Calu3 (cell line): ENCODE measurements at places on chromosomes 5 and 9. TPM values are rescaled to one million over a fixed set of nuclear protein-coding genes. Genes with fewer than 3 reads are reported as not detected.
A peak's percentile ranks its signal among the peaks of the same experiment; 100 is the strongest.

SPATA31A3 gene
- not detected in 2 replicates for total RNA-seq

C9orf50 gene
- total RNA-seq, result not detected in 2 replicates

CFAP77 gene
- not detected in 2 replicates for total RNA-seq

CNTNAP3 gene
- total RNA-seq, result 6.3 and 9.3 TPM in 2 replicates

PCDHB3 gene
- 0.09 and 0.10 TPM in 2 replicates for total RNA-seq

ENTPD2 gene
- total RNA-seq, result 3.8 and 5.8 TPM in 2 replicates

GLRA1 gene
- total RNA-seq, result not detected in 2 replicates

INSL4 gene
- total RNA-seq, result 0.44 and 0.54 TPM in 2 replicates

DNA sequence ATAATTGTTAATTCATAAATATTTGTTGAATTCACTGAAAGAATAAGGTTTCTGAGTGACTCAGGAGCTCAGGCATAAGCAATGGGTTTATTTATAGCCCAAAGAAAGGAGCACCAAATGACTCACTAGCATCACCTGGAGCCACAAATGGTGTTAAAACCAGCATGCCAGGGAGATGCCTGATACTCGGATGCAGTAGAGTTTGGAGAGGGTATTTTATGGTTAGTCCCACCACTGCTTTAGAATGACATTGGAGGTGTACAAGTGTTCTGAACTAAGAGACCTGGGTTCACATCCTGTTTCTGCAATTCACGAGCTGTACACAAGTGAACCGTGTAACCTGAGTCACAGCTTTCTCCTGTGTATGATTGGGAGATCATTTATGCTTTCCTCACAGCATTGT lies 25.2 kb downstream of the CCL28 start:
- peak; percentile 7 for DNase-seq
- H3K27me3 ChIP-seq, result no peaks in the 10 kb centered on the region
- no peak overlapping the region for H3K27ac ChIP-seq
- no peak overlapping the region for H3K4me3 ChIP-seq

- H3K4me1 ChIP-seq, result peaks cover 33% of the 10 kb centered on the region
- peaks cover 72% of the 10 kb centered on the region for H3K27me3 ChIP-seq
- H3K4me3 ChIP-seq, result no peak overlapping the region
- DNase-seq, result peak; percentile 76
- H3K27ac ChIP-seq, result no peak overlapping the region
- no peaks in the 10 kb centered on the region for H3K36me3 ChIP-seq
Observed at GRCh38 chr5:174323878-174324281, 278.4 kb downstream of the NSG2 start.

DNA sequence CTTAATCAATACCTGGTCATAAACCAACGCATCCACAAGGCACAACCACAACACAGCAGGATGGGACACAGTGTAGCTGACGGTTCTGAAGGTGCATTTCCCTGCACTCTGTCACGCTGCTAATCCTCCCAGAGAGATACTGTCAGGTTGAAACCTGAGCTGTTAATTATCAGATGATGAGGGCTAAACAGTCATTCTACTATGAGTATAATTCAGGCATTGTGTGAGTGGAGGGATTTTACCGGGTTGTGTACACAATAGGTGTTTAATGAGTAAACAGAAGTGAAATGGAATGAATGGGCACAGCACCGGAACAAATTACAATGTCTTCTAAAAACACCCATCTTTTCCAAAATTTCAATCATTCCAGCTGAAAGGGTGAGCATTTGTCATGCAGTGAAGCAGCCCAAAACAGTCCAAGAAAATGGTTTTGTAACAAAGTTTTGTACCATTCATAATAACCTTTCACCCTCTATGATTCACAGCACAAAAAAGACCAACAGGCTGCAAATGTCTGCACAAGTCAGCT lies 71.5 kb downstream of the ABCA1 start:
- H3K27me3 ChIP-seq, result no peaks in the 10 kb centered on the region
- peaks cover 29% of the 10 kb centered on the region for H3K4me1 ChIP-seq
- H3K4me3 ChIP-seq, result no peak overlapping the region

DNA sequence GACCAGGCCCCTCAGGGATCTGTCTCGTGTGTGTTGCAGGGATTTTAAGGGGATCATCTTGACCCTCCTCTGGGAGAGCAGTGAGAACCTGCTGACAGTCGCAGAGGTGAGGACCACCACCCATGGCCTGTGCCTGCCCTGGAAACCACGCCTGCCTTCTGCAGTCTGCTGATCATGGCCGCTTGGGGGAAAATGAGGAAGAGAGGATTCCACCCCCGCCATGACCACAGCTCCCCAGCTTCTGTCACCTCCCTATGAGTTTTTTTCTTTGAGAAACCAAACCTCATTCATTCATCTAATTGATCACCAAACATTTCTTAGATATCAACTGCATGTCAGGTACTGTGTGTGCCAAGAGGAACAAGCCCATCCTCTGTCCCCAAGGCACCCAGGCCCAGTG lies 46.3 kb upstream of the TDRD7 start:
- no peaks in the 10 kb centered on the region for H3K27me3 ChIP-seq
- H3K4me1 ChIP-seq, result no peaks in the 10 kb centered on the region
- H3K27ac ChIP-seq, result no peak overlapping the region
- H3K36me3 ChIP-seq, result peaks cover 2% of the 10 kb centered on the region

- peaks cover 18% of the 10 kb centered on the region for H3K4me1 ChIP-seq
- no peak overlapping the region for H3K27ac ChIP-seq
- no peak for DNase-seq
- no peaks in the 10 kb centered on the region for H3K27me3 ChIP-seq
- no peaks in the 10 kb centered on the region for H3K36me3 ChIP-seq
Observed at GRCh38 chr9:108544866-108545265, 310.9 kb downstream of the ACTL7B start.

GRCh38 chr9:96494215-96494800 lies 44.3 kb downstream of the HABP4 start:
- DNase-seq, result no peak
- H3K4me3 ChIP-seq, result no peak overlapping the region
- no peak overlapping the region for H3K27ac ChIP-seq
- H3K36me3 ChIP-seq, result peaks cover 19% of the 10 kb centered on the region
- H3K27me3 ChIP-seq, result no peaks in the 10 kb centered on the region
- no peaks in the 10 kb centered on the region for H3K4me1 ChIP-seq

DNA sequence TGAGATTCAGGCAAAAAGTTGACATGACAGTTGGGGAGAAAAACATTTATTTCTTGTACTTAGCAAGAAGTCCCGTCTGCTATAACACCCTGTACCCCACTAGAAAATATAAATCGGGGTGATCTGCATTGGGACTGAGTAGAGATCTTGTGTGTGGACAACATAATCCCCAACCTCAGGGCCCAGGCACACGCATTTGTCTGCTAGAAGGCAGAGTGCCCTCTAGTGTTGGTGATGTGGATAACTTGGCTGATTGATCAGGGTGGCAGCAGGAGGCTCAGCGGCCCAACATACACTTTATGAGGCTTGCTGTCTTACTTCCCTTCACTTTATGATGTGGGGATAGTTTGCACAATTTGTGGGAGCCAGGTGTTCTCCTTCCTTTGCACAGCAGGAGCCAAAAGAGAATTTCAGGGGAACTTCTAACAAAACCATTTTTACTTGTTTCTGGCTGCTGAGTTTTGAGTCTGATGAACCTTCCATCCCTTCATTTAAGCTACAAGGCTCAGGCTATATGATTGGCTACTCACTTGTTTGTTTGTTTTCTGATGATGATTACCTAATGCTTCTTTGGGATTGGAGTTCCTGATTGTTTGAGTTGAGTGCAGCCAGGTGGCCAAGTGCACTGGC lies 263.2 kb downstream of the DMAC1 start:
- H3K27ac ChIP-seq, result no peak overlapping the region
- no peak overlapping the region for H3K4me3 ChIP-seq
- H3K4me1 ChIP-seq, result no peaks in the 10 kb centered on the region
- peaks cover 50% of the 10 kb centered on the region for H3K27me3 ChIP-seq

DNA sequence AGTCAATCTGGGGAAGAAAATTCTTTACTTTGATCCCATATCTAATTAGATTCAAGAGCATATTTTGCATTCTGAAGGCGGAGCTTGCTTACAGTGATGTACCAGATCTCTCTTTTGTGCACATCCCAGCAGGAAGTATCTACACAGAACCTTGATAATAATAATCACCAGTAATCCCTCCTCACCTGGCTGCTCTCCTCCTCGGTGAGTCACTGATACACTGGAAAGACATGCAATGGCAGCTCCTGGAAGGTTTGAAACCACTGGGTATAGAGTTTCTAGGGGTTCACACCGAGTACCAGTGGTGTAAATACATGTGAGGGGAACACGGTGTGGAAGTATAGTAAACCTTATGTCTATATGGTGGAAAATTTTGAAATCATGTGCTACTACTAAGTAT lies 205.5 kb upstream of the TARS1 start:
- no peak overlapping the region for H3K27ac ChIP-seq
- no peaks in the 10 kb centered on the region for H3K36me3 ChIP-seq
- no peaks in the 10 kb centered on the region for H3K4me1 ChIP-seq
- H3K27me3 ChIP-seq, result no peaks in the 10 kb centered on the region
- no peak for DNase-seq
- H3K4me3 ChIP-seq, result no peak overlapping the region

DNA sequence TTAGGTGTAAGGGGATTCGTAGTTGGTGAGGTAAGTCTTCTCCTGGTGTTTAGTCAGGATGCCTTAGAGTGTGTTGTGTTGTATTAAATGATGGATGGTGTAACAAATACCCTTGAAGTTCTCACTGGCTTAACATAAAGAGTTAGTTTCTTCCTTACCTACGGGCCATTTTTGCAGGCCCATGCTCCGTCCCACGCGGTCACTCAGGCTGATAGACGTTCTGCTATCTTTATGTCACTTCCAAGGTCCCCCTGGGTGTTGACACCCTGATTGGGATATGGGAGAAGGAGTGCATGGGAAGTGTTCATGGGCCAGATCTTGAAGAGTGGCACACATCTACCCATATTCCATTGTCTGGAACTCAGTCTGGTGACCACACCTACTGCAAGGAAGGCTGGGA lies 214.0 kb downstream of the MAST4 start:
- H3K4me1 ChIP-seq, result peaks cover 10% of the 10 kb centered on the region
- H3K27ac ChIP-seq, result no peak overlapping the region
- no peaks in the 10 kb centered on the region for H3K36me3 ChIP-seq
- DNase-seq, result no peak
- no peak overlapping the region for H3K4me3 ChIP-seq

- H3K4me3 ChIP-seq, result no peak overlapping the region
- no peaks in the 10 kb centered on the region for H3K27me3 ChIP-seq
Observed at GRCh38 chr9:123651871-123652270, 278.1 kb downstream of the DENND1A start.

DNA sequence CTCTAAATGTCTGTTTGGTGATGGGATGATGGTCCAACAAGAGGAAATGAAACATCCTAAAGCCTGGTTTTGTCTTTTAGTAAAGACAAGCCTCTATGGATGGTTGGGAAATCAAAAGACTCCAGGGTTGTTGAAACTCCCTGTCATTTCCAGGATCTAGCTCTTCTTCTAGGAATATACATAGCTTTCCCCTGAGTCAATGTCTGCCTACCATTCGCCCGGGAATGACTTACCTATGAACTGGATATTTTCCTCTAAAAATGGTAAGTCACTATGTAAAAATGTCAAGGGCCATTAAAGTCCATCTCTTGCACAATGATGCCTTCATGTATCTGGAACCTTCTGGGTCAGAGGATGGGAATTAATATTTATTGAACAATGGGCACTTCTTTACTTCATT lies 11.1 kb upstream of the KIF12 start:
- H3K4me1 ChIP-seq, result peaks cover 46% of the 10 kb centered on the region
- peaks cover 30% of the 10 kb centered on the region for H3K27me3 ChIP-seq
- no peak overlapping the region for H3K27ac ChIP-seq
- no peak overlapping the region for H3K4me3 ChIP-seq

- DNase-seq, result no peak
- H3K4me1 ChIP-seq, result peaks cover 23% of the 10 kb centered on the region
- no peaks in the 10 kb centered on the region for H3K27me3 ChIP-seq
- no peak overlapping the region for H3K4me3 ChIP-seq
- peaks cover 70% of the 10 kb centered on the region for H3K36me3 ChIP-seq
Observed at GRCh38 chr9:137273611-137274320, 3.8 kb upstream of the TOR4A start.

DNA sequence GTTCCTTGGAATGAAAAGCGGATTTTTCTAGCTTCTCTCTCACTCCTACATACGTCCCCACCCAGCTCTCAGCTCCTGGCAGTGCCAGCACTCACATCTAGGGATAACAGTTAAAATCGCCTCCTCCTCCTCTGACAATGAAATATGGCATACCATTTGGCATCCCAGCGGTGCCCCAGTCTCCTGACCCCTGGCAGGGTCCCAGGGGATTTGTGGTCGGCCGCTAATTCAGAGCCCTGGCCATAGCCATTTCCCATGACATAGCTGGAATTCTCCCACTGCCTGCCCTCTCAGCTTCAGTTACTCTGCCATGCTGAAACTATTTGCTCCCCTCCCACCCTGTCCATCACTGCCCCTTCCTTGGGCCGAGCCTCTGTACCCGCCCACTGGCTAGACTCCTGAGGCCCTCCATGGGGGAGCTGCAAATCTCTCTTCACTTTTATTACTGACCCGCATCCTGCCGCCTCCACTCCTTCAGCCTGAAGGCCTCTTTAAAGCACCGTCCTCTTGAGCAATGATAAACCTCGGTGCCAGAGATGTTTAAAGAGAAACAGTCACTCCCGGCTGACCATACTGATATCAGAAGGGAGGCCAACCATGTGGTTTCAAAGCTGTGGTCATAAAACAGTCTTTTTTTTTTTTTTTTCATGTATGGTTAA lies 139.8 kb downstream of the SLIT3 start:
- H3K36me3 ChIP-seq, result no peaks in the 10 kb centered on the region
- H3K4me1 ChIP-seq, result no peaks in the 10 kb centered on the region
- no peak for DNase-seq
- H3K4me3 ChIP-seq, result no peak overlapping the region

- no peaks in the 10 kb centered on the region for H3K27me3 ChIP-seq
- H3K27ac ChIP-seq, result no peak overlapping the region
- DNase-seq, result no peak
- no peak overlapping the region for H3K4me3 ChIP-seq
Observed at GRCh38 chr5:148084269-148084668, 20.5 kb downstream of the SPINK5 start.

DNA sequence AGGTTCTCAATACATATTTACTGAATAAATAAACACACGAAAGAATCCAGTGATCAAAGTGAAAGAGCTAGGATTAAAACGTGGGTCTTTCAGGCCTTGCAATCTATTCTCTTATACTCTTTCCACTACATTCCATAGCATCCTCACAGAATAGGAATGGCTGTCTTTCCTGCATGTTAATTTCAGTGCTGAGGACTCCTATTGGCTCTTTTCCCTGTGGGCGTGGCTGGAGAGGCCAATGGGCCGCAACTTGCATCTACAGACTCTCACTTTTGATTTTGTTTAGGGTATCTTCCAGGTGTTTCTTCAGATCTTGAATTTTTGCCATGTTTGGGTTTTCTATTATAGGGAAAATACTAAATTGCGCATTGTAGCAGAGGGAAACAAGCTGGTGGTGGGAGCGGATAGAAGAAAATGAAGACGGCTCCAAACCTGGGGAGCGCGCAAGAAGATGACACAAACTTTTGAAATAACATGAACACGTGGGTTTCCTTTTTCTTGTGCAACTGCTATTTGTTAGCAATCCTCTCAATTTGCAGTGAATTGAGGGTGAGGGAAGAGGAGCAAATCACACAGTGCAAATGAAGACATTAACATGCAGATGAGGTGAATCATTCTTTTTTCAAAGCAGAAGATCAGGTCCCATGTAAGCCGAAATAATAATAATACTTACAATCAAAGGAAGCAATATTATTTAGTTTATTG lies 93.9 kb downstream of the GCNT1 start:
- no peak overlapping the region for H3K27ac ChIP-seq
- H3K4me3 ChIP-seq, result no peak overlapping the region
- H3K36me3 ChIP-seq, result no peaks in the 10 kb centered on the region
- DNase-seq, result no peak
- H3K27me3 ChIP-seq, result peaks cover 9% of the 10 kb centered on the region
